ENCODE measurements at places on chromosomes 12 and 14. TPM values are rescaled to one million over a fixed set of nuclear protein-coding genes. Genes with fewer than 3 reads are reported as not detected.

GRCh38 chr14:60514378-60514740 is 5.4 kb downstream of the SIX6 start:
- DNase-seq: no peak

- no peak for DNase-seq
These were observed 42.9 kb upstream of the NR2C1 start for GRCh38 chr12:95116341-95116740.

DNA sequence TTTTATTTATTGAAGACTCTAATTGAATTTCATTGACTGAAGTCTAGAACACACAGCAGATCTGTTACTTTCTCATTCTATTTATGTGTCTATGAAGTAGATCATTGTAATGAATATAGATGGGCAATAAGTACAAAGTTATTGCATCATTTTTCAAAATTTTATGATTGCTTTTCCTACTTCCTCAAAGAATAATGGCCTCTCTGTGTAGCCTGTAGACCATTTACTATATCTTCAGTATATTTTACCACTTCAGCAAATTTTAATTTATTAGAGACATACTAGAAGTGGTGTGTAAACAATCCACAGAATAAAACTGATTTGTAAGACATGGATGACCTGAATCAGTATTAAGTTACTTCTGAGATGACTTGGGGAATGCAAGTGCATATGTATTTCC is 291.7 kb upstream of the FAR2 start:
- no peak for DNase-seq

DNA sequence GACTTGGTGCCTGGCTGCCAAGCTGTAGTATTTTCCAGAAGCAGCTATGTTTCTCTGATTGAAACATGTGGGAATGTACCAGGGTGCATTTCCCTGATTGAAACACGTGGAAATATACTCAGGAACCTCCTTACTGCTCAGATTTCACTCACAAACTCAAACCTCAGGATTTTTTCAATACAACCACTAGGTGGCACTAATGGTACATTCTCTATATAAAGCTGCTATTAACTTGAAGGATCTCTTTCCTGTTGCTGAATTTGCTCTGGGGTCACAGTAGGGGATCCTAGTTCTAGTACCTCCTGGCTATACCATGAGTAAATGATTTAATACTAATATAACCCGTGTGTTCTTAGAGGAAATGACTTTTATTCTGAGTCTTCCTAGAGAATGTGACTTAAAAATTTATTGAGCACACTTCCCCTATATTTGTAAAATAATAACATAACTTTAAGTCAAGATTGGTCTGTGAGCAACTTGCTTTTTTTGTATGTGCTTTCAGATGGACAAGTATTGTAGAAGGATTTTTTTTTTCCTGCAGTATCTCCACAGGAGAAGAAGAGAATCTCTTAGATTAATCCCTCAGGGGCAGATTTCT is 173.8 kb upstream of the MIS18BP1 start:
- DNase-seq: peak; percentile 15

The VPS37B gene
- 53.4 TPM for total RNA-seq

The MORN3 gene
- 0.41 TPM for total RNA-seq

- no peak for DNase-seq
These were observed 18.8 kb upstream of the RCOR1 start for GRCh38 chr14:102573591-102574046.

DNA sequence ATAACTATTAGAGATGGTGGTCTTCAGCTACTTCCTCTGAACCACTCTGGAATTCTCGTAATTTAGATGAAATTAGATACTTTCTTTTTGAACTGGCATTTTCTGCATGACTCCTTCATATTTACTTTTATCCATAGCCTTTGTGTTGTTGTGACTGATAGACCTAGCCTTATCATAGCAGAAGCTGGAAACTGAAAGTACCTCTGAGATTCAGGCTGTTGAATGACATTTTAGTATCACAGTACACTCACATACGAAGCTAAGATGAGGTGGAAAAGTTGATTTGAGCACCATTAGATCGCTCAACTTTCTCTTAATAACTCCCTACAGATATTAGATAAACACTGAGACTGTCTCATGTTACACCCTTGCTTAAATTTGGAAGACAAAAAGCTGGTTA is 525.1 kb upstream of the FBXO33 start:
- no peak for DNase-seq

DNA sequence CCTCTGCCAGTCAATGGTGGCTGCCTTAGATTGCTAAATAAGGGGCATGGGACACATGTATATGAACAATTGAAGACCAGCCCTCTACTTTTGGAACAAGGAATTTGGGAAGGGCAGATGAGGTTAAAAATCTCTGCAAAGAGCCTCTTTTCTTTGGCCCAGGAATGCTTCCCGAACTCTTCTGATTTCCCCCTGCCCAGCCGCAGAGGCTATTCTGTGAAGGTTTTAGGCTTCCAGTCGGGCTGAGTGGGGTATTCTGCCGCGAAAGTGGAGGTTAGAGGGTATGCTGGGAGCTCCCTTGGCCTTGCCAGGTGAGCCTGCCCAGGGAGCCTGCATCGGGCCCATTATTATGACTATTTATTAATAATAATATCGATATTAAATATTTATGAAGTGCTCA is 1.2 kb downstream of the POU6F1 start:
- peak; percentile 48 for DNase-seq

DNA sequence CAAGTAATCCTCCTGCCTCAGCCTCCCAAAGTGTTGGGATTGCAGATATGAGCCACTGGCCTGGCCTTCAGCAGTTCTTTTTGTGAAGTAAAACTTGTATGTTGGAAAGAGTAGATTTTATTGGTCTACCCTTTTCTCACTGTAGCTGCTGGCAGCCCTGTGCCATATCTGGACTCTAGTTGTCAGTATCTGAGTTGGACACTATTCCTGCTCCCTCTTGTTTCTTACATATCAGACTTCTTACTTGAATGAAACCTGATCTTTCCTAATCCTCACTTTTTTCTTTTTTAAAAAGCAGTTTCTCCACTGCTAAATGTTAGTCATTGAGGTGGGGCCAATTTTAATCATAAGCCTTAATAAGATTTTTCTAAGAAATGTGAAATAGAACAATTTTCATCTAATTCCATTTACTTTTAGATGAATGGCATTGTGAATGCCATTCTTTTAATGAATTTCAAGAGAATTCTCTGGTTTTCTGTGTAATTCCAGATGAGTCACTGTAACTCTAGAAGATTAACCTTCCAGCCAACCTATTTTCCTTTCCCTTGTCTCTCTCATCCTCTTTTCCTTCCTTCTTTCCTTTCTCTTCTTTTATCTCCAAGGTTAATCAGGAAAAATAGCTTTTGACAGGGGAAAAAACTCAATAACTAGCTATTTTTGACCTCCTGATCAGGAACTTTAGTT is 88.7 kb downstream of the APAF1 start:
- no peak for DNase-seq

DNA sequence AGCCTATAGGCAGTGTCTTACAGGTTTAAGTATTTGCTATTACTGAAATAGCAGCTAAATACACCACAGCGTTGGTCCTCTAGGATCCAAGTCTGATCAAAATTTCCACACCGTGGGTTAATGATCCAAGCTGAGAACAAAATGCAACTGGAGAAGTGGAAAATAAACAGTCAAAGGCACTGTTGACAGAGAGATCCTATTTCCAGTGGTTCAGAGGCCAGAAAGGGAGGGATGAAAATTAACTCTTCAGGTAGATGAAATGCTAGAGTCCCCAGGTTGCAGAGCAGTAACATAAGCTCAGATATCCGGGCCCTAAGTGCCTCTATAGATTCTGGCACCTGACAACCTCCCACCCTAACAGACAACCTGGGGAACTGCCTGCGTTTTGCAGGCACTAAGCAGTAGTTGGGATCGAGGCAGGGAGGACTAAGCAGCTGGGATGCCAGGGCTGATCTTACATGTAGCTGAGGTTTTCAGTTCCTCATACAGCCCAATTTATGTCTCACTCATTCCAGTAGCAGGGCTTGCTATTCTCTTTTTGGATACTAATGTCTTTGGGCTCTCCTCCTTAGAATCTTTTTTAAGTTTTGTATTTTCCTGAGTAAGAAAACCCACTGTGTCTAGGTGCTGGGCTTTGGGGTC is 42.7 kb upstream of the CRACR2A start:
- no peak for DNase-seq

The CABP1 gene
- total RNA-seq: not detected

The NCAPD2 gene
- total RNA-seq: 102 TPM

The C12orf43 gene
- 22.2 TPM for total RNA-seq

DNA sequence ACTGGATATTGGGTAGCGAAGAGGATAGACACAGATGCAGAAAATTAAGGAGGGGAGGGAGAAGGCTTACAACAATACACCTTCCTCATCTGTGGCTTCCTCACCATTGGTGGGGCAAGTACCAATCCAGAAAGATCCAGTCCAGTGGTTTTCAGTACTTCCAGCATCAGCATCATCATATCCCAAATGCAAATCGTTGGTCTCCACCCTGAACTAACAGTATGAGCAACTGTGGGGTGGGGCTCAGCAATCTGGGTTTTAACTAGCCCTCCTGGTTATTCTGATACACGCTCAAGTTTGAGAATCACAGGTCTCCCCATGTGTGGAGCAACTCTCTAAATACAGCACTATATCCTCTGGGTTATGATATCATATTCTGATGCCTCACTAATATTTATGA is 193.7 kb downstream of the PAX9 start:
- DNase-seq: no peak

GRCh38 chr12:128056136-128056801 is 210.7 kb upstream of the TMEM132C start:
- DNase-seq: no peak

GRCh38 chr12:129049917-129050316 is 196.6 kb downstream of the GLT1D1 start:
- DNase-seq: no peak

The DCN gene
- not detected for total RNA-seq

- no peak for DNase-seq
These were observed 13.2 kb upstream of the TUBA1B start for GRCh38 chr12:49144384-49144783.

- DNase-seq: no peak
These were observed 6.8 kb downstream of the TESC start for GRCh38 chr12:117092511-117092780.

The MANSC4 gene
- not detected for total RNA-seq

The TAS2R9 gene
- not detected for total RNA-seq

DNA sequence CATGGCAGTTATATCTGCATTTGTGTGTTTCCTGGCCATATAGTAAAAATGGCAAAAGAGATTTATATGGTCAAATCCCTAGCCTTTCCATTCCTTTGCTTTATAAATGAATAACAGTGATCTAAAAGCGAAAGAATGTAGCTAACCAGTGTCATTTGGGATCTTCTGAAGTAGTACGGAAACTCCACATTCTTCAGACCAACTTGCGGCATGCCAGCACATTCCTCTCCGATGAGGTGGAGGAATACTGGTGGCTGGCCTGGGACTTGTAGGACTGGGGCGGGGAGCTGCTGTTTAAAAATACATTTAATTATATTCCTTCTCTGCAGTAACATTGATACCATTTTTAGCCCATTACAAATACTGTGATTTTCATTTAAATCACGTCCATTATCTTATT is 85.3 kb downstream of the SAMD4A start:
- DNase-seq: peak; percentile 41

- peak; percentile 20 for DNase-seq
These were observed 66.6 kb downstream of the DDX51 start for GRCh38 chr12:132077322-132078100.

DNA sequence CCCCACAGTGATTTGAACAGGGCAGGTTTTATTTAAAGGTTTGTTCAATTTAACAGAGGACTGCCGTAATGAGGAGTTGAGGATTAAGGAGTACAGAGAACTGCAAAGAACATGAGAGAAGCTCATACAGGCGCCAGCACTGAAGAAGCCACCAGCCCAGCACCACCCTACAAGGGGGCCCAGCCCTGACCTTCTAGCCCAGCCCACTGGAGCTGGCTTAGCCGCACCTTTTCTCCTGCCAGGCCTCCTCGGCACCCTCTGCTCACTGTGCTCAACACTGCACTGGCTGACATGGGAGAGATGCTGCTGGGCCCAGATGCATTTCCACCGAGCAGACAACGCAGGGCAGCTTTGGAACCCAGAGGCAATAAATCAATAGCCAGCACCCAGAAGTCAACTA is 36.5 kb upstream of the SFSWAP start:
- no peak for DNase-seq

DNA sequence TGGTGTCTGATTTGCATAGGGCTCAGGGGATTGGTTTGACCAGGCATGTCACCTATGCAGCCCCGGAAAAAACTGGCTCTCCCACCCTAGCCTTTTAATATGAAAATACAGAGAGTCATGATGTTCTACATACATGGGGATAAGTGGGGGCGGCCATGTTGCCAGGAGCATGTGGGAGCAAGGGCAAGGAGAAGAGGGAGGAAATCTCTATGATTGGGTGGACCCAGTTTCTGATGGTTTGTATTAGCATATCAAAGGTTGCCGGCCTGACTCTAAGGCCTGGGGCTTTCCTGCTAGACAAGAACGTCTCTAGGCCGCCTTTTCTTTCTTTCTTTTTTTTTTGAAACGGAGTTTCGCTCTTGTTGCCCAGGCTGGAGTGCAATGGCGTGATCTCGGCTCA is 123.4 kb upstream of the CPSF6 start:
- DNase-seq: no peak

DNA sequence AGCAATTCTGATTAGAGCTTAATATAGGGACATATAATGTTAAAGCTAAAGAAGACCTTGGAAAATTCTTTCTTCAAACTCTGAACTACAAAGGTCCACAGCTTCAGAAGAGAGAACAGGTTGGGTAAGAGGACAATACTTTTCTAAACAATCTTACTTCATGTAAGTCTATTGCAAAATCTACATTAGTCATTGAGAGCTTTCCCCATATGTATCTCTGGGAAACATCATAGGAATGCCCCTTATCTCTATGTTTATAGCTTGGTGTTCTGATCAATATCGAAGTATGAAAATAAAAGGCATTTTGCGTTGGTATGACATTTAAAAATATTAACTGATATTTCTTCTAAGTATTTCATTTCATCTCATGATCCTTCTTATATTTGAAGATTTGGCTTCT is 962.6 kb downstream of the AACS start:
- no peak for DNase-seq

DNA sequence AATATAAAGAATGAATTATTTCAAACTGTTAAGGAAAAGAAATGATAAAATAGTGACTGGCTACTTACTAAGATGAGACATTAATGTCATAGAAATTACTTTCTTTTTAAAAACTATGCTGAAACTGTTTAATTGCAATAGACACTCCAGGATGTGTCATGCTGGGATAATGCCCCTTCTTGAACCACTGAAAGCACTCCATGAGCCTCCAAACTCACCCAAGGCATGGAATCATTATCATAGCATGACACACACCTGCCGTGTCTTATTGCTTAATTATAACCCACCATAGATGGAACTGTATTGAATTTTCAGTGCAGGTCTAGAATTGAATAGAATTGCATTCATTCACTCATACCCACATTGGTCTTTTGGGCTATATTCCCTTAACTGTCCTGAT is 4.3 kb downstream of the MBIP start:
- DNase-seq: no peak

The TMEM120B gene
- 27.9 TPM for total RNA-seq
